ENCODE measurements at places on chromosomes 4 and X. TPM values are rescaled to one million over a fixed set of nuclear protein-coding genes. Genes with fewer than 3 reads are reported as not detected.

- DNase-seq = peak; percentile 16
Measured at GRCh38 chr4:55610381-55610780, 18.3 kb upstream of the PDCL2 start.

- peak; percentile 9 for DNase-seq
Measured at GRCh38 chrX:28177202-28177601, 196.0 kb upstream of the DCAF8L1 start.

DNA sequence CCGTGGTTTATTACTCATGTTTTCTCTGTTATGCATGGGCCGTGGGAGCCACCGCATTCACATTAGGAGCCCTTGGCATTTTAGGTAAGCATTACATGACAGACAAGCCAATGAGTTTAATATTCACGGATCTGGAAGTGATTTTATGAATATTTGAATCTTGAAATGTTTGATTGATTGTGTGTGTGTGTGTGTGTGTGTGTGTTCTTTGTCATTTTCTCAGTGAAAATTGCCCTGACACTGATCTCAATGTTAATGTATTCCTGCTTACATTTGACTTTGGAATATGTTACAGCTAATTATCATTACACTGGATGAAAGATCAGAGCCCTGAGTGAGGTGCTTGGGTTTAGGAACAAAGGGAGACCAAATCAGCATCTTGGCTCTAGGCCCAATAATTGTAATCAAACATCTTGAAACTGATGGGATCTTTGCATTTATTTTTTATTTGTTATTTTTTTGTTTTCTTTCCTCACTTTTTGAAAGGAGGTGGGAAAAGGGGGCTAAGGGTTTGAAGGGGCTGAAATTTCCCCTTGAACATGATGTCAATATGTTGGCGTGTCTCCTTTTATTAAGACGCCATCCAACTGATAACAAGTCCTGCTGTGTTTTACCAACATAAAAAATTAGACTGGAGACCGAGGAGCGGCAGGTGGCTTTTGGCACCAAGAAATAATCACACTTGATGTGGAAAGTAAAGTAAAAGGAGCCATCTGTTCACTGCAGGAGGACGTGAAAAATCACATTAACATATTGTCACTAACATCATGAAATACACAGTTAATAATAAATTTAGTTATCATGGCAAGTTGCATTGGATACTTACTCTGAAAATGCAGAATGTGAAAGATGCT lies 5.2 kb upstream of the GK2 start:
- DNase-seq = no peak

GRCh38 chr4:1855333-1856070 lies 454 bp downstream of the LETM1 start:
- DNase-seq = no peak

DNA sequence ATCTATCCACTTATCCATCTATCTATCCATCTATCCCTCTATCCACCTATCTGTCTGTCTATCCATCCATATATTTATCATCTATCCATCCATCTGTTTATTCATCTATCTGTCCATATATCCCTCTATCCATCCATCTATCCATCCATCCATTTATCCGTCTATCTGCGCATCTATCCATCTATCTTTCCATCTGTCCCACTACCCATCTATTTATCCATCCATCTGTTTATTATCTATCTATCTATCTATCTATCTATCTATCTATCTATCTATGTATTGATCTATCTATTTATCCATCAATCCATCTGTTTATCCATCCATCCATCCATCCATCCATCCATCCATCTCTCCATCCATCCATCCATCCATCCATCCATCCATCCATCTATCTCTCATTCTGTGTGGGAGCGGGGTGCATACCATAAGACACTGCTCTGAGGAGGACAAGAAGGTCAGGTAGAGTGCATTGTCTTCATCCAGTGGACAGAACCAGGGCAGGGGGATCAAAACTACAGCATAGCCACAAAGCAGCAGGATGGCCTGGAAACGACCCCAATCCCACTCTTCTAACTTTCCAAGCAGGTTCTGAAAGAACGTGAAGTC lies 53.2 kb upstream of the ENPP6 start:
- no peak for DNase-seq

DNA sequence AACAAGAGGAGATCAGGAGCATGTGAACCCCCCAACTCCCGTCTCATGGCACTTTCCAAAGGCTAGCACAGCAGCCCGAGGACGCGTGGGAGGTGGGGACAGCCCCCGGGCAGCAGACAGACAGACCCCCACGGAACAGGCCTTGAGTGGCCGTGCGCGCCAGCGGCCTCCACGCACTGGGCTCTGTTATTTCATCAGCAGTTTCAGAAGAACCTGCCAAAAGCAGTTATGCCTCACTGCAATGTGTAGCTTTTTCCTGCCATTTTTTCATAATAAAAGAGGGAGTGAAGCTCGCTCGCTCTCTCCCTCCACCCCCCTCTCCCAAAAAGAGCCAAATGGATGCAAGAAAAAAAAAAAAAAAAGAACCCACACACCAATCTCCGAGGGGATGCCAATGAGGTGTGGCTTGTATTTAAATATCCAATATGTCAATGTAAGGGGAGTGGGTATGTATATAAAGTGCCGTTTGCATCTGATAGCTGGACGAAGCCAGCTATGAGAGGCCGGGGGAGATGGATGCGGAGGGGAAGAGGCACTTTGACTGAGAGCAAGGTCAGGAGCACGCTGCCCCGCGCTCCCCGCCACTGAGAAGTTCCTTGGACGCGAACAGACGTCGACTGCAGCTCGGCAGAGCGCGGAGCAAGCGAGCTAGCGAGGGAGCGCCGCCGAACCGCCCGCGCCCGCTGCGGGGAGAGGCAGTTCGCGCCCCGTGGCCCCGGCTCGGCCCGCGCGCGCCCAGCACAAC lies at the start of gene FGF16:
Gene FGF16 (plus strand): TSS at position 482 of the 745 bp plus-strand sequence. CDS start 286 bp downstream, outside the sequence.
- no peak for DNase-seq

GRCh38 chr4:84110040-84110439 lies 389.1 kb downstream of the NKX6-1 start:
- DNase-seq = no peak

DNA sequence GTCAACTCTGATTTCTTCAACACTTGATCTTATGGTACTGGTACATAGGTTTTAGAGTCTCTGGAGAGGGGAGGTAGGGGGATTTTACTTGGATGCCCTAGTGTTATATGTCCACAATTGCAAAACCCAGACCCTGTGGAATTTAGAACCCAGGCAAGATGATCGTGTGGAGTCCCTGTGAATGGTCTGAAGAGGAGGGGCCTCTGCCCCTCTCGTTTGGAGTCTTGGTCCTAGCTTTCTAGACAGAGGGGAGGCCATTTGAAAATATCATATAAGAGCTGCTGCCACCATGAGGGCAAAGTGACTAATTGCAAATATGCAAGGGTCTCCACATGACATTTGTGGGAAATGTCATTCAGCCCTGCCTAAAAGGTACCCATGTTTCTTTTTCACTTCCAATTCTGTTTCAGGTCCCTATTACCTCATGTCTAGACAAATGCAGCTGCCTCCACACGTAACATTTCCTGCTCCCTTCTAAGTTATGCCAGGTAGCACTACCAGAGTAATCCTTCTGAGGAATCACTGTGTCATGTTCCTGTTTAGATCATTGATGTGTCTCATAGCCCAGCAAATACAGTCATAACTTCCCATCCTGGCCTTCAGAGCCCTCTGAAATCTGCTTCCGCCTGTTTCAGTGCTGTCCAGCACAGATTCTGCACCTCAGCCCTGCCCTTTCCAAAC lies 126.8 kb downstream of the KLHL8 start:
- peak; percentile 59 for DNase-seq

GRCh38 chrX:74602142-74602541 lies 12.3 kb downstream of the RLIM start:
- no peak for DNase-seq

GRCh38 chr4:140626661-140627376 lies 58.1 kb upstream of the UCP1 start:
- DNase-seq = peak; percentile 25

DNA sequence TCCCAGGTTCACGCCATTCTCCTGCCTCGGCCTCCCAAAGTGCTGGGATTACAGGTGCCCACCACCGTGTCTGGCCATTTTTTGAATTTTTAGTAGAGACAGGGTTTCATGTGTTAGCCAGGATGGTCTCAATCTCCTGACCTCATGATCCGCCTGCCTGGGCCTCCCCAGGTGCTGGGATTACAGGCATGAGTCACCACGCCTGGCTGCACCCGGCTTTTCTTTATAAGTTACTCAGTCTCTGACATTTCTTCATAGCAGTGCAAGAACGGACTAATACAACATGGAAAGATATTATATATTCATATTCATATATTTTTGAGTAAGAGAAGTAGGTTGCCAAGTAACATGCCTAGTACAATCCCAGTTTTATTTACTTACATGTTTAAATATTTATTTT lies 22.9 kb downstream of the SHROOM3 start:
- DNase-seq = peak; percentile 78

DNA sequence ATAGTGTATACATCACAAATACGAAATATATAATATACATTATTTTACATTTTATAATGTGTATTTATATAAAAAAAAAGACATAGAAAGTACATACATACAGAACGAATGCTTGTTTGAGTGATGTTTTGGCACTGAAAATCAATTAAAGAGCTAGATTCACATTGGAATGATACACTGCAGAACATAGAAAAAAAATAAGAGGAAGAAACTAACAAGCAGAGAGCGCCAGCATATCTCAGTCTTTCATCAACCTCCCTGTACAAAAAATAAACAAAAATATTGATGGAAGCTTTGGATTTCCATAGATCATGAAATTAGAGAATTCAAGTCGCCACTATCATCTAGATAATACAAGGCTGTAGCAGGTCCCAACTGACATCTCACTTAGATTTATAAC lies 420.6 kb downstream of the CENPC start:
- DNase-seq = no peak

GRCh38 chr4:47972181-47972580 lies 44.3 kb downstream of the CNGA1 start:
- no peak for DNase-seq

DNA sequence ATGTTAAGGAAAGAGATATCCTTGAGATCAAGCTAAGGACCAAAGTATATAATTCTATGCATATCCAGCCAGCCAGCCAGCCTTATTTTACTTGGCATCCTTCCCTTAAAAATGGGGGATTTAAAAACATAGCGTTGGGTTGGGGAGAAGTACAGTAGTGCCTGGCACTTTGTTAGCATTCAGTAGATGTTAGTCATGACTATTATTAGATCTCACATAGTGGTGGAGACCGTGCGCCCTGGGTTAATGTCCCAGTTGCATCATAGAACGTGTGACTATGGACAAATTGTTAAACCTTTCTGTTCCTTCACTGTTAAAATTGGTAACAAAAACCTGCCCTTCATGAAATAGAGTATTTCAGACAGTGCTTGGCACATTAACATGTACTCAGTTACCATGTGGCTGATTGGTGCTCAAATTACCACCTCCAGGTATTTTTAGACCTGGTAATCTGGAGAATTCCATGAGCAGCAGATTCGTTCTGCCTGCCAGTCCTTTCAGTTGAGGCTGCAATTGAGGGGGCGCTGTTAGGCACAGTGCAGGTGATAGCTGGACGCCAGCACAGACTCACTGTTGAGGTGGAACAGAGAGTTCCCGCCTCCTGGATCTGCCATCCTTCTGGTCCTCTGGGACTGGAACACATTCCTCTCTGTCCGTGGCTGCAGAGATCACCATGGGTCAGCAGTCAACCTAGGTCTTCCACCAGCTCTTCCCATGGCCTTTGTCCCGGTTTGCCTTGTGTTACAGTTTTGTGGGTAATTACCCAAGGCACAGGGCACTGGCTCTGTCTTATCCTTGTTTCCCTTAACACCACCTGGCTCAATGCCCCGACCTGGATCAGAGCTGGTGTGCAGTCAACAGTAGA lies 31.7 kb downstream of the RBBP7 start:
- peak; percentile 87 for DNase-seq

PLS3 gene
- total RNA-seq = 127 TPM

HMGB3 gene
- 75.3 TPM for total RNA-seq

REPS2 gene
- 6.9 TPM for total RNA-seq

TRAM1L1 gene
- total RNA-seq = 0.75 TPM

XK gene
- total RNA-seq = 0.63 TPM

BEX5 gene
- not detected for total RNA-seq

GAGE12F gene
- total RNA-seq = not detected

POU4F2 gene
- not detected for total RNA-seq

EDA gene
- total RNA-seq = 1.3 TPM

ADH1B gene
- 24.2 TPM for total RNA-seq

CLCN5 gene
- 4.9 TPM for total RNA-seq

Data from MCF 10A (cell line).